T47D (cell line): ENCODE measurements at places on chromosomes 5 and 9.

- no peak for DNase-seq
Measured at GRCh38 chr9:33129886-33130881, 37.0 kb downstream of the B4GALT1 start.

GRCh38 chr5:61659221-61659696 is 327.2 kb downstream of the ZSWIM6 start:
- DNase-seq, result no peak

- DNase-seq, result no peak
Measured at GRCh38 chr9:120532475-120532874, 47.5 kb downstream of the CDK5RAP2 start.

GRCh38 chr5:176559683-176560082 is 10.5 kb downstream of the CDHR2 start:
- DNase-seq, result peak; percentile 36

DNA sequence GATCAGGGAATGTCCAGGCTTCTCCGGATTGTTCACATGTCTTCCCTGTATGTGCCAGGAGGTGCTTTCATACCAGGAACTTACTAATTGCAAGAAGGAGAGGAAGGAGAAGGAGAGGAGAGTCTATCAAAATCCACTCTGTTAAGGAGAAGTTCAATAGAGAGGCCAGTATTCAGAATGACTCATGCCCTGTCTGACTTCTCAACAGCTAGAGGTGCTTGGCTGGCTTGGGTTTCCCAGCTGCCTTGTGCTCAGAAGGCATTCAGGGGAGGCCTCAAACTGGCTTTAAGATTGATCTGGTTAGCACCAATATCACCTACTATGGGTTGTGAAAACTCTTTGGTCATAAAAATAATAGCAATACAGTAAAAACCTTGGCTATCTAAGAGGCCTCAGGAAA is 167.9 kb upstream of the GLRA1 start:
- DNase-seq, result no peak

GRCh38 chr5:132369007-132369473 is 470 bp upstream of the SLC22A5 start:
- DNase-seq, result no peak

GRCh38 chr5:173896631-173897030 is 8.5 kb downstream of the CPEB4 start:
- DNase-seq, result no peak

GRCh38 chr5:115458416-115458815 is 86.2 kb downstream of the FEM1C start:
- DNase-seq, result no peak

GRCh38 chr9:124553738-124554137 is 46.5 kb upstream of the NR5A1 start:
- no peak for DNase-seq

GRCh38 chr5:150789943-150790611 is 11.5 kb downstream of the SMIM3 start:
- no peak for DNase-seq

- DNase-seq, result no peak
Measured at GRCh38 chr9:3795556-3795955, 269.8 kb upstream of the RFX3 start.

- DNase-seq, result no peak
Measured at GRCh38 chr9:74691058-74691457, 193.9 kb downstream of the RORB start.
